ENCODE measurements at places on chromosomes 2 and 18. TPM values are rescaled to one million over a fixed set of nuclear protein-coding genes. Genes with fewer than 3 reads are reported as not detected.

The EMILIN1 gene
- 0.39 TPM for total RNA-seq

The TMEM198 gene
- 0.95 TPM for total RNA-seq

The HOXD1 gene
- 0.21 TPM for total RNA-seq

The GPR45 gene
- total RNA-seq, result not detected

The SERPINB3 gene
- not detected for total RNA-seq

The NOSTRIN gene
- total RNA-seq, result 2.0 TPM

The FSHR gene
- total RNA-seq, result 0.07 TPM

The TUBA3E gene
- total RNA-seq, result not detected

The VAMP8 gene
- total RNA-seq, result 15.8 TPM

The CROCC2 gene
- not detected for total RNA-seq

The SLC8A1 gene
- total RNA-seq, result 0.51 TPM

The ASIC4 gene
- not detected for total RNA-seq

The ABHD1 gene
- total RNA-seq, result 1.3 TPM

The VAPA gene
- 220 TPM for total RNA-seq

The RAB27B gene
- 11.8 TPM for total RNA-seq

The ACTR2 gene
- total RNA-seq, result 169 TPM

The OTOS gene
- not detected for total RNA-seq

The PROKR1 gene
- total RNA-seq, result not detected

The MBD1 gene
- total RNA-seq, result 37.5 TPM

The SKA1 gene
- 12.8 TPM for total RNA-seq

The MOGAT1 gene
- not detected for total RNA-seq

The AKAIN1 gene
- total RNA-seq, result not detected

The CRYBA2 gene
- not detected for total RNA-seq
